Panc1 (cell line): ENCODE measurements at places on chromosomes 11 and 22.

DNA sequence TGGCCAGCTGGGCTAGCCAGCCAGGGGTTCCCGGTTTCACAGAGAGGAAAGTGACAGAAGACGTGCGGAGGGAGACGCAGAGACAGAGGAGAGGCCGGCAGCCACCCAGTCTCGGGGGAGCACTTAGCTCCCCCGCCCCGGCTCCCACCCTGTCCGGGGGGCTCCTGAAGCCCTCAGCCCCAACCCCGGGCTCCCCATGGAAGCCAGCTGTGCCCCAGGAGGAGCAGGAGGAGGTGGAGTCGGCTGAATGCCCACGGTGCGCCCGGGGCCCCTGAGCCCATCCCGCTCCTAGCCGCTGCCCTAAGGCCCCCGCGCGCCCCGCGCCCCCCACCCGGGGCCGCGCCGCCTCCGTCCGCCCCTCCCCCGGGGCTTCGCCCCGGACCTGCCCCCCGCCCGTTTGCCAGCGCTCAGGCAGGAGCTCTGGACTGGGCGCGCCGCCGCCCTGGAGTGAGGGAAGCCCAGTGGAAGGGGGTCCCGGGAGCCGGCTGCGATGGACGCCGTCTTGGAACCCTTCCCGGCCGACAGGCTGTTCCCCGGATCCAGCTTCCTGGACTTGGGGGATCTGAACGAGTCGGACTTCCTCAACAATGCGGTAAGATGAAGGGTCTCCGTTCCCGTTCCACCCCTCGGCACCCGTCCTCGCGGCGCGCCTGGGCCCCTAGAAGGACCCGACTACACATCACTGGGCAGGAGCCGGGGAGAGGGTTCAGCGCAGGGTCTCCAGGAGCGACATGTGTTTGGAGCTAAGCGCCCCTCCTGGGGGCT, at the start of gene CREB3L1:
Gene CREB3L1 (plus strand): TSS at position 41 of the 765 bp plus-strand sequence. CDS start 450 bp downstream, at position 491.
- no peak for DNase-seq

DNA sequence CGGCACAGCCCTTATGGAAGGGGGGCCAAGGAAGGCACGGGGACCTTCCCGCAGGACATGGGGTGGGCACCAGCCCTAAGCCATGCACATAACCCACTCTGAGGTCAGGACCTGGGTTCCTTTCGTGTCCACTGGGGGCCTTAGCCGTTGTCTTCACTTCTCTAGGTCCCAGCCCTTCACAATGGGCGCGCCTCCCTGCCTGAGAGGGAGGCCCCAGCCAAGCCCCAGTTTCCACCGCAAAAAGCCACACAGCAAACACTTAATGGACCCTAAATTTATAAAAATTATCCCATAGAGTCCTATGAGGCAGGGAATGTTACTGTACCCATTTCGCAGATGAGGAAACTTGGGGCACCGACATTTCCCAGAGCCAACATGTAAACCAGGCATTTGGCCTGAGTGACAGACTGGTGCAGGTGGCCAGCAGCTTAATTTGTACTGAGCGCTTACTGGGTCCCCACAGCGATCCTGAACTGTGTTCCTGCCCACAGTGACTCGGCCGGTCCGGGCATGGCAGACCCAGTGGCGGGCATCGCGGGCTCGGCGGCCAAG, 1.2 kb downstream of the GAS2L1 start:
- no peak for DNase-seq

DNA sequence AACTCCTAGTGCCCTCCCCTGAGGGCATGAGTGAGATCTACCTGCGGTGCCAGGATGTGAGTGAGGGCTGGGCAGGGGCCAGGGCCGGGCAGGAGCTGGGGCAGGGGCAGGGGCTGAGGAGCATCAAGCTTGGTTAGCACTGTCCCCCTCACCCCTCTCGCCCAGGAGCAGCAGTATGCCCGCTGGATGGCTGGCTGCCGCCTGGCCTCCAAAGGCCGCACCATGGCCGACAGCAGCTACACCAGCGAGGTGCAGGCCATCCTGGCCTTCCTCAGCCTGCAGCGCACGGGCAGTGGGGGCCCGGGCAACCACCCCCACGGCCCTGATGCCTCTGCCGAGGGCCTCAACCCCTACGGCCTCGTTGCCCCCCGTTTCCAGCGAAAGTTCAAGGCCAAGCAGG, 5.7 kb downstream of the TRPT1 start:
- DNase-seq, result no peak

- no peak for DNase-seq
Observed at GRCh38 chr11:69647761-69648497, 7.0 kb downstream of the CCND1 start.

DNA sequence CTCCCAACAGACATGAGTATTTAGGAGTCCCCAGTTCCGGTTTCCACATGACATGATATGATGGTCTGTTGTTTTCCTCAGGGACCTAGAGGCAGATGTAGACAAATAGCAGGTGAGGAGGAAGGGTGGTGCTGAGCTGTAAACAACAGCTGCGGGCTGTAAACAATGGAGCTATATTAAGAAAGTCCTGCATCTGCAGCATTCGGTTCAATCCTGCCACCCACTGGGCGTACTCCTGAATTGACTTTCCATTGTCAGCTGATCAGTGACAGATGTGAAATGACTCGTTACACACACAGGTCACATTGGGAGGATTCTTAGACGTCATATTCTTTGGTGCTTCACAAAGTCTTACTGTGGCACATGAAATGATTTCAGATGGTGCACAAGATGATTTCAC, 26.8 kb upstream of the RAG1 start:
- peak; percentile 56 for DNase-seq

DNA sequence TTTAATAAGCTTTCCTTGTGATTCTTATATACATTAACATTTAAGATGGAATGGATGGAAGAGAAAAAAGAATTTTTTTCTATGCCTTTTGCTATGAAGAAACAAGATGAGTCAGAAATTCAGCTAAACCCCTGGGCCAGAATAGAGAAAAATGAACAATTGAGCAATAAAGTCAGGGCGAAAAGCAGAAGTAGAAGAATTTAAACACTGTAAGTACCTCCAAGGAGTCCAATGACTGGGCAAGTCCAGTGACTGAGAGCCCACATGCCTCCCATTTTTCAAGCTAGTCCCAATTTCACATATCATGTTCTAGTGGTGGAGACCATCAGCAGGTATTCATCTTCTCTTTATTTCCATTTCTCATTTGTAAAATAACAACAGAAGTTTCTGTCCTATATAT, 18.6 kb upstream of the APLP2 start:
- no peak for DNase-seq

GRCh38 chr22:25281675-25282345, 62.4 kb downstream of the CRYBB2 start:
- DNase-seq, result no peak

- no peak for DNase-seq
Observed at GRCh38 chr11:107598225-107599139, 7.5 kb downstream of the ELMOD1 start.

DNA sequence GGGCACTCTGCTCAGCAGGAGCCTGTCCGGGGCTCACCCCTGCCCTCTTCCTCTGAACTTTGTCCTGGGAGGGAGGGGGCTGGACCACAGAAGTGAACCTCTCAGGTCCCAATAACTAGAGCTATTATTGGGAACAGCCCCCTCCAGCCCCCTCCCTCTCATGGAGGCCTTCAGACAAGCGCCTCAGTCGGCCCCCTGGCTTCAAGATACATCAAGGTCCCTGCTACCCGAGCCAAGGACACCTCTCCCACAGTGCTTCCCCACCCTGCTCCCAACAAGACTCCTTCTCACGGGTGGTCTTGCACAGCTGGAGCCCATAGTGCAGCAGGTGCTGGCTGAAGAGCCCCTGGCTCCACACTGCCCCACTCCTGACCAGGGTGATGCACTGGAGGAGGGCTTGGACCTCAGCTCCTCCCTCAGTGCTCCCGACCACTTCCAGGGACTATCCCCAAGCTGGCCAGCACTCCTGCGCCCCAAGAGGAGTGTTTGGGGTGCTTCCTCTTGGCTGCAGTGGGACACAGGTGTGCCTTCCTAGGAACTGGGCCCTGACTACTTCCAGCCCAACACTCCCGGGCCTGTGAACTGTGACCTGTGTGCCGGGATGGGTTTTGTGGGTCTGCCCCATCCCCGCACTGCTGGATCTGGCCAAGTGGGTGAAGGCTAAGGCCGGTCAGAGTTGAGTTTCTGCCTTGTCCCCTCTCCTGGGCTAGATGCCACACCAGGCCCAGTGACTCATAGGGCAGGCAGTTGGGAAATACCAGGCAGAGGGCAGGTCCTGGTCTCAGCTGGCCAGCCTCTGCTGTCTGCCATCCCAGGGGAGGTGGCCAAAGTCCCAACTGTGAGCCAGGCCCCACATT, 2.2 kb downstream of the PNPLA2 start:
- no peak for DNase-seq

DNA sequence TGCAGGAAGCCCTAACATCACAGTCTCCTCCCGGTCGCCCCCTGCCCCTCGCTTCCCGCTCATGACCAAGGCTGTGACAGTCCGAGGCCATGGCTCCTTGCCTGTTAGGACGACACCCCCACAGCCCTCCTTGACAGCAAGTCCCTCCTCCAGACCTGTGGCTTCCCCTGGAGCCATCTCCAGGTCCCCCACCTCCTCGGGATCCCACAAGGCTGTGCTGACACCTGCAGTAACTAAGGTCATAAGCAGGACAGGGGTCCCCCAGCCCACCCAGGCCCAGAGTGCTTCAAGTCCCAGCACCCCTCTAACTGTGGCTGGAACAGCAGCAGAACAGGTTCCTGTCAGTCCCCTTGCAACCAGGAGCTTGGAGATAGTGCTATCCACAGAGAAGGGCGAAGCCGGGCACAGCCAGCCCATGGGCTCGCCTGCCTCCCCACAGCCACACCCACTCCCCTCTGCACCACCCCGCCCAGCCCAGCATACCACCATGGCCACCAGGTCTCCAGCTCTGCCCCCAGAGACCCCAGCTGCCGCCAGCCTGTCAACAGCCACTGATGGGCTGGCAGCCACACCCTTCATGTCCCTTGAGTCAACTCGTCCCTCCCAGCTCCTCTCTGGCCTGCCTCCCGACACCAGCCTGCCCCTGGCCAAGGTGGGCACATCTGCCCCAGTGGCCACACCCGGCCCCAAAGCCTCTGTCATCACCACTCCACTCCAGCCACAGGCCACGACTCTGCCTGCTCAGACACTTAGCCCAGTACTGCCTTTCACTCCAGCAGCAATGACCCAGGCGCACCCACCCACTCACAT, 63.2 kb downstream of the OTOG start:
- DNase-seq, result no peak

DNA sequence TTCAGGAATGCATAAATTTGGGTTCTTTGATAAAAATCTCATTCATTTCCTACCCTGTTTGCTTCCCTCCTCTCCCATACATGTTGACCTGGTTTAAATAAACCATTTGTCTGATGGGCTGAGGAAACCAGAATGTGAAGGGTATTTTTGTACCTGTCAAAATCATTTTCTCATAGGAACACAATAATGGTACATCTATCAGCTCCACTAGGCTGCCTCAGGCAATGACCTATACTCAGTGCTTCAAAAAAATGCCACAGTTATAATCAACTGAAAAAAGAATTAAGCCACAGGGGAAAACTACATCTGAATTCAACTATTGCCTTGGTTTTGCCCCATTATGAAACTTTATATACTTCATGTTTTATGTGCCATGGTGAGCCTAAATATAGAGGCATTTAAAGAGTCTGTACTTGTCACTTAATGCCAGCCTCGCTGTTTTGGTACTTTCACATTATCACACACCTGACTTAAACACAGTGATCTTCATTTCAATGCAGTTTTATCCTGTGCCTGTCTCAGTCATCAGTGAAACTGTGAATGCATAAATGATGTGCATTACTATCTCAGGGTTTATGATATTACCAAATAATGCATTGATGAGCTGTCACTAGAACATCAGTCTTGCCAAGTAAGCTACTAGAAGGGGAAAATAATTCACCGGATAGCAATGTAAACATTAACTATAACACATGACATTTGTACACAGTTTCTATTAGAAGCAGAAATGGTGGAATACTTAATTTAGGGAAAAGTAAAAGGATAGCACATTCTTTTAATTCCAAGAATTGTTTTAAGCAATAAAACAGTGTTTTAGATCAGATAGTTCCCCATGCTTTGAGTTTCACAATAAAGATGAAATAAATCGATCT, 92.7 kb downstream of the MSANTD4 start:
- no peak for DNase-seq

- DNase-seq, result no peak
Observed at GRCh38 chr22:32712644-32713355, 88.7 kb upstream of the TIMP3 start.

- no peak for DNase-seq
Observed at GRCh38 chr22:29715240-29715639, 4.6 kb upstream of the CABP7 start.

DNA sequence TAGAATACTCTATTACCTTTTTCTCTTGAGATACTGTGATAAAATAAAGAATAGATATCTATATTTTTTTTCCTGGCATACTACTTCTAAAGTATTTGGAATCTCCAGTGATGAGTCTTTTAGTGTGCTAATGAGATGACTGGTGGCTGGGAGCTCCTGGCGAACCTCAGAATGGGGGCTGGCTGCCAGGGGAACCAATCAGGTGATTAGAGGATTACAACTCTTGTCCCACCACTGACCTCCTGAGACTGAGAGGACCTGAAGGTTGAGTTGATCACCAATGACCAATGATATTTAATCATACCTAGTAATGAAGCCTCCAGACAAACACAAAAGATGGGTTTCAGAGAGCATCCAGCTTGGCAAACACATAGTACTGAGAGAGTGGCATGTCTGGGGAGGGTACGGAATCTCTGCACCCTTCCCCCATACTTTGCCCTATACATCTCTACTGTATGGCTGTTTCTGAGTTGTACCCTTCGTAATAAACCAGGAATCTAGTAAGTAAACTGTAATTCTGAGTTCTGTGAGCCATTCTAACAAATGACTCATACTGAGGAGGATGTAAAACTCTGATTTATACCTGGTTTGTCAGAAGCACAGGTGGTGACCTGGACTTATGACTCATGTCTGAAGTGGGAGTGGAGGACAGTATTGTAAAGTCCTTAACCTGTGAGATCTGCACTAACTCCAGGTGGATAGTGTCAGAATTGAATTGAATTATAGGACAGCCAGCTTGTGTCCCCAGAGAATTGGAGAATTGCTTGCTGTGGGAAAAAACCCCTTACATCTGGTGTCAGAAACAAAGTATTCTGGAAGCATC, 325.3 kb upstream of the LRRC4C start:
- peak; percentile 7 for DNase-seq

- no peak for DNase-seq
Observed at GRCh38 chr11:12083380-12083779, 27.0 kb upstream of the MICAL2 start.

DNA sequence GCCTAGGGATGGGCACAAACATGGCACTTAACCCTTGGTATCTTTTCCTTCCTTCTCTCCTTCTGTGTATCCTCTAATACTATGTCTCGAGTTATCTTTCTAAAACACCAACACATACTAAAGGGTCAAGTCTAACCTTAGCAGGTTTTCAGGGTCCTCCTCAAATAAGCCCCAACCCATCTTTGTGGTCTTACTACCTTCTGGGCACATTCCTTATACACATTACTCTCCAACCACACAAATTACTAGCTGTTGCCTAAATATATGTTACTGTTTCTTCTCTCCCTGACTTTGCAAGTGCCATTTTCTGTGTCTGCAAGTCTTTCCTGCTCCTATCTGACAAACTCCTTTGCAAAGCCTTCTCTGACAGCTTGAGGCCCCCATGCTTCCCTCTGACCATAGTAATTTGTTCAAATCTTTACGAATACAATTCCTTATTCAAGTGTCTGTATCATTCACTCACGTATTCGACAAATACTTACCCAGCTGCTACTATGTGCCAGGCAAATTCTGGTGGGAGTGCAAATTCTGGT, 15.8 kb upstream of the NUP160 start:
- no peak for DNase-seq
